Vein endothelial cell (primary cell): ENCODE measurements at places on chromosomes 1 and 21. TPM values are rescaled to one million over a fixed set of nuclear protein-coding genes. Genes with fewer than 3 reads are reported as not detected.

NBPF6 gene
- not detected in 2 replicates for total RNA-seq

FCRLA gene
- total RNA-seq, result 0.10 TPM in 1 of 2 replicates, not detected in the other

GBP6 gene
- not detected in 2 replicates for total RNA-seq

FLG2 gene
- total RNA-seq, result not detected in 2 replicates

NOS1AP gene
- 0.98 and 1.2 TPM in 2 replicates for total RNA-seq

CHAF1B gene
- total RNA-seq, result 4.2 and 6.3 TPM in 2 replicates

KRTAP12-2 gene
- total RNA-seq, result not detected in 2 replicates

DPT gene
- total RNA-seq, result not detected in 2 replicates

MPL gene
- under 0.01 and 0.10 TPM in 2 replicates for total RNA-seq

RNF186 gene
- not detected in 2 replicates for total RNA-seq

ENAH gene
- 60.8 and 77.9 TPM in 2 replicates for total RNA-seq

STIL gene
- 9.5 and 22.9 TPM in 2 replicates for total RNA-seq

NBPF20 gene
- total RNA-seq, result 1.6 and 2.9 TPM in 2 replicates

OR10J4 gene
- not detected in 2 replicates for total RNA-seq

OR2T3 gene
- total RNA-seq, result not detected in 2 replicates

CFHR1 gene
- total RNA-seq, result 0.48 TPM in 1 of 2 replicates, not detected in the other

LRRIQ3 gene
- total RNA-seq, result under 0.01 and 0.86 TPM in 2 replicates

BCL2L15 gene
- 0.19 and 0.33 TPM in 2 replicates for total RNA-seq

AMY1C gene
- total RNA-seq, result not detected in 2 replicates

DNAJC28 gene
- total RNA-seq, result 2.0 and 2.4 TPM in 2 replicates

IFNLR1 gene
- total RNA-seq, result not detected in 2 replicates

PLA2G2D gene
- not detected in 2 replicates for total RNA-seq

GUCA2B gene
- not detected in 2 replicates for total RNA-seq

PPM1J gene
- total RNA-seq, result 0.98 and 1.1 TPM in 2 replicates

SMIM11 gene
- total RNA-seq, result 4.4 and 8.8 TPM in 2 replicates

BARHL2 gene
- total RNA-seq, result not detected in 2 replicates

C4BPA gene
- not detected in 2 replicates for total RNA-seq

DYNLT5 gene
- total RNA-seq, result 3.4 and 3.9 TPM in 2 replicates

CYP4A11 gene
- total RNA-seq, result not detected in 2 replicates

OR6K3 gene
- total RNA-seq, result 0.19 TPM in 1 of 2 replicates, not detected in the other

GABPB2 gene
- 4.6 and 6.8 TPM in 2 replicates for total RNA-seq
